Stimulated activated CD4-positive, alpha-beta T cell treated with anti-CD3 and anti-CD28 coated beads, Interleukin-15, amount 100 ng/mL, for 1 hour (primary cell): ENCODE measurements at places on chromosomes 4 and X.

DNA sequence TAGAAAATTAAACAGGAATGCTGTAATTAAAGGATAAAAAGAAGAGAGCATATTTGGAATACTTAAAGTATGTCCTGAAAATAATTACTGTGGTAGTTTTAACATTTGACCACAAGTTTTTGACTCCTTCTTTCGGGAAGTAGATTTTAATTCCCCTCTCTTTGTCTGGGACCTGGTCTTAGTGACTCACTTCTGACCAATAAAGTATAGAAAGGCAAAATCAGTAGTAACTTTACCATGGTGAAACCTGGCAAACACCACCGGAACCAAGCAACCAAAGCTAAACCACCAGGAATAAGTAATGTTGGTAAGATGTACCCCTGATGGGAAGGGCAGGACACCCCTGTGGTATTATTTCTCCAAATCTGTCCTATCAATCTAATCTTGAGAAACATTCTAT is 314.8 kb downstream of the PDHA2 start:
- DNase-seq = no peak

- no peak for DNase-seq
These were observed 106.3 kb upstream of the TMLHE start for GRCh38 chrX:155718972-155719586.

DNA sequence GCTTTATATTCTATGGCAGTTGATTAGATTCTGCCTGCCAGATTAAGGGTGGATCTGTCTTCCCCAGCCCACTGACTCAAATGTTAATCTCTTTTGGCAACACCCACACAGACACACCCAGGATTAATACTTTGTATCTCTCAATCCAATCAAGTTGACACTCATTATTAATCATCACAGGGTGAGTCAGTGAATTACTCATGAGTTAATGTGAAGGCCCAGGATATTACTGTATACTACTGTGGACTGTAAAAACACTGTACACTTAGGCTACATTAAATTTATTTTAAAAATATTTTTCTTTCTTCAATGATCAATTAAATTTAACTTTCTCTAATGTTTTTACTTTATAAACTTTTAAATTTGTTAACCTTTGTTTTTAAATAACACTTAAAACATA is 87.7 kb downstream of the NAP1L3 start:
- no peak for DNase-seq

- no peak for DNase-seq
These were observed 9.9 kb upstream of the MOB1B start for GRCh38 chr4:70892086-70892769.

- DNase-seq = no peak
These were observed 61.7 kb upstream of the HDAC8 start for GRCh38 chrX:72634331-72634730.

- no peak for DNase-seq
These were observed 213.2 kb downstream of the CAMK2D start for GRCh38 chr4:113548303-113548702.

GRCh38 chr4:150080875-150081274 is 2.6 kb downstream of the DCLK2 start:
- DNase-seq = no peak

- DNase-seq = no peak
These were observed 24.4 kb downstream of the TNIP3 start for GRCh38 chr4:121139533-121140222.

GRCh38 chr4:10093801-10094552 is 22.6 kb downstream of the WDR1 start:
- no peak for DNase-seq

DNA sequence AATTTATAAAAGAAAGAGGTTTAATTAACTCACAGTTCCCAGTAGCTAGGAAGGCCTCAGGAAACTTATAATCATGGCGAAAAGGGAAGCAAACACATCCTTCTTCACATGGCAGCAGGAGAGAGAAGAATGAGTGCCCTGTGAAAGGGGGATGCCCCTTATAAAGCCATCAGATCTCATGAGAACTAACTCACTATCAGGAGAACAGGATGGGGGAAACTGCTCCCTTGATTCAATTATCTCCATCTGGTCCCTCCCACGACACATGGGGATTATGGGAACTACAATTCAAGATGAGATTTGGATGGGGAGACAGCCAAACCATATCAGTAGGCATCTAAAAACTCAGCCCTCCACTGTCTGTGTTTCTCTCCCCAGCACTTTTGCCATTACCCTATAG is 22.4 kb downstream of the ANK2 start:
- DNase-seq = no peak

GRCh38 chr4:148962539-148963290 is 520.5 kb upstream of the NR3C2 start:
- no peak for DNase-seq

- DNase-seq = no peak
These were observed 84.5 kb downstream of the PRKG2 start for GRCh38 chr4:81130569-81130968.

GRCh38 chr4:137994853-137995252 is 247.3 kb downstream of the SLC7A11 start:
- DNase-seq = no peak

- no peak for DNase-seq
These were observed 507.9 kb downstream of the TECRL start for GRCh38 chr4:63901304-63901703.

- no peak for DNase-seq
These were observed 12.8 kb upstream of the LIMCH1 start for GRCh38 chr4:41525129-41525528.

- DNase-seq = no peak
These were observed 137.1 kb downstream of the AMELX start for GRCh38 chrX:11430271-11430670.
